G401 (cell line): ENCODE measurements at places on chromosomes 3 and 15. TPM values are rescaled to one million over a fixed set of nuclear protein-coding genes. Genes with fewer than 3 reads are reported as not detected.
A peak's percentile ranks its signal among the peaks of the same experiment; 100 is the strongest.

- no peak for DNase-seq
Measured at GRCh38 chr15:85649372-85649771, 145.4 kb downstream of the KLHL25 start.

GRCh38 chr3:119257111-119257510, 16.4 kb upstream of the B4GALT4 start:
- no peak for DNase-seq

DNA sequence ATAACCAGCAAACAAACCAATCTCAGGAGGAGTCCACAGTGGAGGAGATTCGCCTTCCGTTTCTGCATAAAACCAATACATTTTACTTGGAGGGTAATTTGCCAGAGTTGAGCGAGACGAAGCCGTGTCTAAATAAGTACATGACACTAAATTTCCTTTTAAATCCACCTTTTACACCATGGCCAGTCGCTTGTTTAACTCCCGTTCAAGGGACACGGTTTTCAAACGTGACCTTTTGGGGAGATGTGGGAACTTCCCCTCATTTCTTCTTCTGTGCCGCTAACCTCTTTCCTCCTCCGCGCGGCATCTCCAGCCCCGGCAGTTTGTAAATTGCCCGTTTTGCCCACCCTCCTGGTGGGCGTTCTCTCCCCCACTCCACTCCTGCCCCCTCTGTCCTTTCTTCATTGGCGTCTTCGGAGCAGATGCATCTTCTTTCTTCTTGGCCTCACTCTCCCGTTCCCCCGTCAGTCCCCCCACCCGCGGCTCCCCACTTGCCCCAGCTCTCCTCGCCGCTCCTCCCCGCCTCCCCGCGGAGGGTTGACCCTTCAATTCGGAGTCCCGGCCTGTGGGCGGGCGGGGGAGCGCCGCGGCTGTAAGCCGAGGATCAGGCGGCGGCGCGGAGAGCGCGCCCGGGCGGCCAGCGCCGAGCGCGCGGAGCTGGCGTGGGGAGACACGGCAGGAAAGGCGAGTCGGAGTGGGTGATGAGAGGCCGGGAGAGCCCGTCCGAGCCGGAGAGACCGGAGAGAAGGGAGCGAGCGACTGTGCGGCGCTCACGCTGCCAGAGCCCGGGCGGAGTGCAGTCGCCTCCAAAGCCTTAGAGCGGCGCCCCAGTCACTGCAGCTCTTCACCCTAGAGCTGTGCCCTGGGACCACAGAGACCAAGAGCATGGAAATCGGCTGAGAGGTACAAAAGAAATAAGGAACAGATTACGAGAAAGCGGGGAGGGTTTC, at the start of gene NLGN1:
Gene NLGN1 (plus strand): TSS at position 584 of the 950 bp plus-strand sequence.
- DNase-seq = peak; percentile 85

DNA sequence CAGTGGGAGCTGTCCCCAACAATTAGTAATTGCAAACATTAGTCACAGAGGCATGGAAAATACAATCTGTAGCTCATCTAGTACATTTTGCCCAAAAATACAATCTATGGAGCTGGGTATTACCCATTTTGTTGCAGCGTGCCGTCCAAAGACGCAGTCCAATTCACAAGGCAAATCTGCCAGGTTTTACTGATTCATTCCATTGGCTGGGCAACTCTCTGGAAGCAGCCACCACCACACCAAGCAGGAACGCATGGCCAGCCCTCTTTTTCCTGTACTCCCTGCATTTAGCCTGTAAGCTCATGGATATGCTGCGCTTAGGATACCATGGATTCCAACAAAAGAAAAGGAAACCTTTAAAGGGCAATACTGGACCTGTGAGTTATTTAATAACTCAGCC, 60.5 kb upstream of the ARRDC4 start:
- no peak for DNase-seq

CFAP100 gene
- total RNA-seq = not detected in 2 replicates

DNA sequence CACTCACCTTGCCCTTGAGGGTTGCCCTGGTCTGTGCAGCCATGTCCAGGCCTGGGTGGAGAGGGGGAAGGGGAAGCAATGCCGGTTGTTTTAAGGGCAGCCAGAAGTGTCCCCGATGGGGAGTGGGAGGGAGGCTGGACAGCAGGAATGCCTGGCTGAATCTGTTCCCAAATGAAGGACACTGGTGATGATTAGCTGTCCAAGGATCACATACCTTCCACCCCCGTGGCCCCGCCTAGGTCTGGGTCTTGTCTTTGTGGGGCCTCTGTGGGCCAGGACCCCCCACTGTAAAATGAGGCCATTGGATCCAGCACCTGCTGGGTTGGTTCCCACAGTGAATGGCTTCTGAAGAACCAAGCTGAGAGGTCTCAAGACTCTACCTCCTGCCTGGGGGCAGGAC, 71.4 kb downstream of the FBLN2 start:
- DNase-seq = no peak

AAGAB gene
- 110 and 118 TPM in 2 replicates for total RNA-seq

DNA sequence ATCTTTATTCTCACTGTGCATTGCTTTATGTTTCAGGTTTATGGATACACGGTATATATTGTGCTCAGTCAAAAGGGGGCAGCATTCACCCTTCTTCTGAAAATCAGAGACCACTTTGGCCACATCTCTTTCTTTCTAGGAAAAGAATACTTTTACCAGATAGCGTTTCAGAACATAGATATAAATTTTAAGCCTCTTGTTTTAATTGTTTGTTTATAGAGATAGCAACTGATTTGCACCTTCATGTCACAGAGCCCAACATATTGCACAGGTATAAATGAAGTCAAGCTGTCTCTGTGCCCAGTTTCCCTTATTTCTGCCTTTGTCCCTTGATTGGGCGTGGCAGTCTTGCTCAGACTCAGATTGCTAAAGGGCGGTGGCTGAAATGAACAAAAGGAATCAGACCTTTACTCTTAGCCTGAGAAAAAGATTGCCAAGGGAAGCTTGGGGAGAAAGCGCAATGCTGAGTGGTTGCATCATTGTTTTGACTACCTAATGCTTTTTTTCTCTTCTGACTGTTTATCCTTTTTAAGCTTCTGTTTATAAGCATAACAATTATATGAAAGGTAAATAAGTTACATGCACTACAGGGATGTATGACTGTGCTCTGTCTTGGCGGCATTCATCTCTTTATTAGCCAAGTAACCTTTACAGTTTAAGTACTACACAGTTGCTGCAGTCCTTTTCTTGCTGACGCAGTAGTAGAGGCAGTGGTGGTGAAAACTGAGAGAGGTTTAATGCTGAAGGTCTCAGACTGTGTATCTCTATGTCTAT, 70.8 kb upstream of the ZBTB20 start:
- DNase-seq = peak; percentile 73

- no peak for DNase-seq
Measured at GRCh38 chr3:69118555-69118954, 3.8 kb downstream of the LMOD3 start.

DNA sequence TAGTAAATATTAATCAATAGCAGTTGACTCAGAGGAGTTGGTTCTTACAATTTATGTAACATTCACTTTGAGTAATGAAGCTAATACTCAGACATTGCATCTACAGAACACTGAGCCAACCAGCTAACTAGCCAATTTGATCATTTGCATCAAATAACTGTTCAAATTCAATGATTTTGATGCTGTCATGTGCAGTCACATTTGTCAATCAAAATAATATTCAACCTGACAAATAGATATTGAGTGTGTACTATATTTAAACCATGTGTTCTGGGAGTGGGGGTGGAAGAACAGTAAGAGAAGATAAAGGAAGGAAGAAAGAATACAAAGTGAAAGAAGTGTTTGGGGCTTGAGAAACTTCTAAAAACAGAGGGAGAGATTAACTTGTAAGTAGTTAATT, 277.2 kb upstream of the ARHGEF26 start:
- no peak for DNase-seq

PYGO1 gene
- total RNA-seq = 15.3 and 24.7 TPM in 2 replicates

- DNase-seq = no peak
Measured at GRCh38 chr3:184135911-184136260, 728 bp downstream of the EIF2B5 start.

ECE2 gene
- not detected in 2 replicates for total RNA-seq

ESYT3 gene
- not detected in 2 replicates for total RNA-seq

GRCh38 chr3:136197159-136197793, 1.1 kb upstream of the MSL2 start:
- DNase-seq = no peak

DNA sequence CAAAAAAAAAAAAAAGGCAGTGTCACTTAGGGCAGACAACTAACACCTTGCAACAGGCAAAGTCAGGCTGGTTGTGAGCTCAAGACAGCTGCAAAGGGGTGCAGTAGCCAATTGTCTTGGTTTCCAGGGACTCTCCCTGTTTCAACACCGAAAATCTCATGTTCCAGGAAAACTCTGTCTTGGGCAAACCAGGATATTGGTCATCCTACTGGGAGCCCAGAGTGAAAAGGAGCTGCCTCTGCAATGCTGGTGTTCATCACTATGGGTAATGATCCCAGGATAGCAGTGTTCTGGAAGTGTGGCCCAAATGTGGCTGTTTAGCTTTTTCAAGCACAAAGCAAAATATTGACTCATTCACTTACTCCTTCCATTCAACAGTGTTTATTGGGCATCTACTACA, 82.6 kb downstream of the ARHGAP31 start:
- no peak for DNase-seq

ZNF860 gene
- total RNA-seq = 4.1 and 8.1 TPM in 2 replicates

DNA sequence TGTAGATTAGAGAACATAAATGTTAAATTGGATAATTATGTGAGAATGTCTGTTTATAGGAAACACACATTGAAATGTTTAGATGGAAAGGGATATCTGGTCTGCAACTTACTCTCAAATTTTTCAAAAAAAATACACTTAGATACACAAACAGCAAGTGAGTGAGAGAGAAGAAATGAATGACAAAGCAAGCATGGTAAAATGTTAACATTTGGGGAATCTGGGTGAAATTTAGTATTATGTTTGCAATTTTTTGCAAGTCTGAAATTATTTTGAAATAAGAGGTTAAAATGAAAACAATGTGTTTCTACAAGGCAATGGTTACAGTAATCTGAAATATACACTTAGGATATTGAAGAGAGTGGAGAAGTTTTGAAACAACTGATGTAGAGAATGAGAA, 134.3 kb downstream of the GLDN start:
- no peak for DNase-seq

DNA sequence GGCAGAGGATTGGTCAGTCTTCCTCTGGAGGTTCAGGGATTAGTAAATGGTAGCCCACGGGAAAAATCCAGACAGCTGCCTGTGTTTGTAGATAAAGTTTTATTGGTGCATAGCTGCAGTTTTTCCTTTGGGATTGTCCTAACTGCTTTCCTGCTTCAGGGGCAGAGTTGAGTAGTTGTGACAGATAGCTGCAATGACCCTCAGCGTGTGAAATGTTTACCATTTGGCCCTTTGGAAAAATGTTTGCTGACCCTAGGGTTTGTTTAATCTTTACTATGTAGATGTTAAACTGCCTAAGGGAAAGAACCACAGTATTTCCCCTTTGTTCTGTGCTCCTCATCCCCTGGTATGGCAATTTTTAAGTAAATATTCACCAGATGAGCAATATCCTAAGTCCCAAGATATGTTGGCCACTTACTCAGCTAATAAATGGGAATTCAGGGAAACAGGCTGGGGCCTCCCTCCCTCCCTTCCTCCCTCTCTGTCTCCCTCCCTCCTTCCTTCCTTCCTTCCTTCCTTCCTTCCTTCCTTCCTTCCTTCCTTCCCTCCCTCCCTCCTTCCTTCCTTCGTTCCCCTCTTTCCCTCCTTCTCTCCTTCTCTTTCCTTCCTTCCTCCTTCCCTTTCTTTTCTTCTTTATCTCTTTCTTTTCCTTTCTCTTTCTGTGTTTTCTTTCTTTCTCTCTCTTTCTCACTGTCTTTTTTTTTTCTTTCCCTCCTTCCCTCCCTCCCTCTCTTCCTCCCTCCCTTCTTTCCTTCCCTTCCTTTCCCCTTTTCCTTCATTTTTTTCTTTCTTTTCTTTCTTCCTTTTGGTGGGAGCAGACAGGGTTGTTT, 234.6 kb upstream of the BHLHE40 start:
- no peak for DNase-seq

- peak; percentile 69 for DNase-seq
Measured at GRCh38 chr3:42247576-42248027, 18.4 kb downstream of the CCK start.

DNA sequence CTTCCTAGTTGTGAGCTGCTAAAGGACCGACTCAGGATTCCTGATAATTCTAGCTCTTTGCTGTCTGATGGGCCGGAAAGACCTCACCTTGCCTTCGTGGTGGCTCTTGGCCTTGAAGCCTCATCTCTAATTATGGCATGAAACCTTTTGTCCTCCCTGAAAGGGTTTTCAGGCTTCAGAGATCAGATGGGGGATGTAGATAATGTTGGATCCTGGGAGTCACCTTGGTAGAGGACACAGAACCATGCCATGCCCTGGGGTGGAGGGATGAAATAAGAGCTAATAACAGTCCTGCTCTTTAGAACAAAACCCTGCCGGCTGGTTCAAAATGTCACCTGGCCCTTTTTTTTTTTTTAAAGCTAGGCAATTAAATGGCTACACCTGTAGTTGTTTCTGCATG, 50.8 kb upstream of the SYN2 start:
- peak; percentile 48 for DNase-seq

- DNase-seq = no peak
Measured at GRCh38 chr3:37952564-37952963, 38.0 kb upstream of the VILL start.

CSPG4 gene
- total RNA-seq = 32.3 and 34.4 TPM in 2 replicates

- no peak for DNase-seq
Measured at GRCh38 chr3:48402281-48402732, 27.6 kb downstream of the PLXNB1 start.

GRCh38 chr3:33074217-33075067, 22.5 kb downstream of the GLB1 start:
- DNase-seq = peak; percentile 54

- no peak for DNase-seq
Measured at GRCh38 chr3:126971891-126972351, 11.0 kb upstream of the PLXNA1 start.

GRCh38 chr3:28978092-28978491, 302.8 kb upstream of the RBMS3 start:
- DNase-seq = no peak

FYTTD1 gene
- 42.6 and 94.6 TPM in 2 replicates for total RNA-seq

GRCh38 chr15:47987461-47987860, 133.3 kb upstream of the SLC24A5 start:
- DNase-seq = no peak

- DNase-seq = no peak
Measured at GRCh38 chr3:183518491-183519251, 36.8 kb downstream of the KLHL6 start.

CFAP91 gene
- total RNA-seq = not detected in 2 replicates

- DNase-seq = no peak
Measured at GRCh38 chr15:73745073-73745472, 8.1 kb downstream of the INSYN1 start.

MME gene
- total RNA-seq = 540 and 622 TPM in 2 replicates

DNA sequence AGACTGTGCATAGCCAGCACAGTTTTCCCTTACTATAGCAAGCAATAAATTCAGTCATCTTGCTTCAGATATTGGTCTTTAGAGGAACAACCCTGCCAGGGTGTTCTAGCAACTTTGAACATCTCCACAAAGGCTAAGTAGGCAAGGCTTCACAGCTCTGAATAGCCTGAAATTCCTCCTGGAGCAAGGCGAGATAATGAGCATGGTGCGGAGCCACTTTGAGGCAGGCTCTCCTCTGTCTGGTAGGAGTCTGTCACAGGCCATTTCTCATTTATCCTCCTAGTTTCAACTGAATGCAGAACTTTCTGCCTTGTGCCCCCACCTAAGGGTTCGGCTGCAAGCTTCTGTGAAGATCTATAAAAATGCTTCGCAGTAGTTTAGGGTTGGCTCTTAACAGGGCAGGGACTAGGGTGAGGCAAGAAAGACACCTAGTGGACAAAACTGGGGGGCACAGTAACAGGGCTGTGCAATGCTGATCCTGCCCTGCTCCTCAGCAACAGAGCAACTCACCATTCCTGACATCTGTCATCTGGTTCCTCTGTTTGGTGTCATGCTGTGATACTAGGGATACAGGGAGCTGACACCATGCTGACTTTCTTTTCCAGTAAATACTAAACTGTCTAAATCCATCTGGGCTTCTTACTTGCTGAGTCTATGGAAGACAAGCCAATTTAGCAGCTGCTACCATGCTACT, 16.6 kb upstream of the EHHADH start:
- DNase-seq = peak; percentile 21
